ENCODE measurements at places on chromosomes 1 and 21.

DNA sequence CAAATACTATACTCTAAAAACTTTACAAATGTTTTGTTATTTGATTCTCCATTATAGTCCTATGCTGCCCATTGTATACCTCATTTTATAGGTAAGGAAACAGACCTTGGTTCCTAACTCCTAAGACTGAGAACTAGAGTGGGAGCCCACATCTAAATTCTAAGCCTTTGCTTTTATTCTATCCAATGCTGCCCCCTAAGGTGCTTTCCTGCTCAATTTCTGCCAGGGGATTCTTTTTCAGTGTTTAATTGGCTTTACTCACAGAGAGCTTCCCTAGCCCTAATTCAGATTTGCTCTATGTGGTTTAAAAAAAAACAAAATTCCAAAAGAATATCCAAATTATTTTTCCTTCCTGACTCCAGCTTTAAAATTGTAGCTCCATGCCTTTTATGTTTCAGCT is 64.5 kb downstream of the KIF14 start:
- no peak for DNase-seq

- DNase-seq: peak; percentile 39
These were observed 41.8 kb downstream of the ATP2B4 start for GRCh38 chr1:203668401-203668800.

DNA sequence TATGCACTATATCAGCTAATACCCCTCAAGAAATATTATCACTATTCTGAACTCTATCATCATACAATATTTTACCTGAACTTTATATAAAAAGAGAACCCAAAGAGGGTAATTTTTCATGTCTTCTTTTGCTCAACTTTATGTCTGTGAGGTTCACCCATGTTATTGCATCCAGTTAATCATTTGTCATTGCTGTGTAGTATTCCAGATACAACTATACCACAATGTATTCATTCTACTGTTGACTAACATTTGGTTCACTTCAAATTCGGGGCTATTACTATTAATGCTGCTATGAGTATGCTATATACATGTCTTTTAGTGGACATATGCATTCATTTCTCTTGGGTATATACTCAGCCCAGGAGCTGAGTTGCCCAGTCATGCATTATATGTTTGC is 21.0 kb upstream of the DLGAP3 start:
- no peak for DNase-seq

GRCh38 chr1:25922056-25922970 is 16.1 kb upstream of the STMN1 start:
- no peak for DNase-seq

DNA sequence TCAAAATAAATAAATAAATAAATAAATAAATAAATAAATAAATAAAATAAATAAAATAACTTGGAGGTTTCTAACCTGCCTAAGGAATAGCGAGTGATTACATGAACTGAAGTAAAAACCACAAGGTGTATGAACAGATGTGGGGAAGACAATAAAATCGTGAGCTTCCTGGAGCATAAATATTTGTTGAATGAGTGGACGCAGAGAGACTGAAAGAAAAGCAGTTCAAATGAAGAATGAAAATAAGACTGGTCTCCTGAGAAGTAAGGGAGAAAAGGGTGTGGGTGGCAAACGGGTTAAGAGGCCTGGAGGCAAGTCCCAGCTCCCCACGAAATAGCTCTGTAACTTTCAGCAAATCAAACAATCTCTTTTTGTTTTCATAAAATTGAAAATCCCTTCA is 33.6 kb downstream of the CHML start:
- DNase-seq: no peak

GRCh38 chr1:242605521-242605920 is 81.0 kb upstream of the PLD5 start:
- no peak for DNase-seq

GRCh38 chr1:180917306-180918065 is 4.8 kb downstream of the KIAA1614 start:
- DNase-seq: no peak

GRCh38 chr1:165871311-165872067 is 44.1 kb downstream of the UCK2 start:
- DNase-seq: peak; percentile 63

GRCh38 chr1:16924216-16924918 is 2.6 kb downstream of the CROCC start:
- DNase-seq: no peak

- no peak for DNase-seq
These were observed 116.4 kb upstream of the KCNJ15 start for GRCh38 chr21:38140207-38140903.

DNA sequence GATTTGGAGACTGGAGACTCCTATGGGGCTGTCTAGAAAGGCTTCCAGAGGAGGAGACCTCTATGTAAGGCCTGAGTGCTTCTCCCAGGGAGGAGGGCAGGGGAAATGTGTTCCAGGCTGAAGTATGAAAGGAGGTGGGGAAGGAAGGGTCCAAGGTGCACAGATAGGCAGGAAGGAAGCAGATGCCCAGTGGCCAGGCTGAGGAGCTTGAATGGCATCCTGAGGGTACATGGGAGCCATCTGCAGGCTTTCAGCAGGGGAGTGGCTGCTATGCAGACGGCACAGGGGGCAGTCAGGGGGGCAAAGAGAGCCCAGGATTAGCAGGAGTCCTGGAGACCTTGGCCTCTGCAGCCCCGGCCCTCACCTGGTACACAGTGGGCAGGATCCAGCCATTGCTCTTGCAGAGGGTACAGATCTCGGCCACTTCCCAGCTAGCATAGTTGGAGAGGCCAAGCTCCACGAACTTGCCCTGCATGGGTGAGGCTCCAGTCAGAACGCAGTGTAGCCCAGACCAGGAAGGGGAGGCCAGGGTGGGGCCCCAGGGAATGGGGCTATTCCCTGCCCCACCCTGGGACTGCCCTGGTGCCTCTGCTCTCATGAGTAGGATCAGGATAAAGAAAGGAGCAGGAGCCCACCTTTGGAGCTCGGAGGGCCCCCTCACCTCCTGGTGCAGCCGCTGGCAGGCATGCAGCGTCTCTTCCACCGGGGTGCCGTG is 4.0 kb downstream of the AKR7A2 start:
- DNase-seq: no peak

GRCh38 chr1:112673592-112674439 is 643 bp upstream of the MOV10 start:
- DNase-seq: no peak

DNA sequence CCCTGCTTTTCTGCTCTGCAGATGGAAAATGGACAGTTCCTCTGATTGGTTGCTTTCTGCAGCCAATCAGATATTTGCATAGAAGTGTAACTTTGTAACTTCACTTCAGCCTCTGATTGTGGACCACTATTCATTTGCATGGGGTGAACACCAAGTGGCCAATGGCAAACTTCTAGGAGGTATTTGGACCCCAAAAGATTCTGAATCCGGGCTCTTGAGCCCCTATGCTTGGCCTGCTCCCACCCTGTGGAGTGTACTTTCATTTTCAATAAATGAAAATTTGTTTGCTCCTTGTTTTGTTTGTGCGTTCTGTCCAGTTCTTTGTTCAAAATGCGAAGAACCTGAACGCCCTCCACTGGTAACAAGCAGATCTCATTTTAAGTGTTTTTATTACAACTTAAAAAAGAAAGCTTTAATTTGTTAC is 6.4 kb upstream of the GSTM4 start:
- DNase-seq: peak; percentile 47

- DNase-seq: no peak
These were observed 455 bp downstream of the BSDC1 start for GRCh38 chr1:32393832-32394140.

- DNase-seq: no peak
These were observed 2.3 kb downstream of the PTPRU start for GRCh38 chr1:29238620-29239002.

DNA sequence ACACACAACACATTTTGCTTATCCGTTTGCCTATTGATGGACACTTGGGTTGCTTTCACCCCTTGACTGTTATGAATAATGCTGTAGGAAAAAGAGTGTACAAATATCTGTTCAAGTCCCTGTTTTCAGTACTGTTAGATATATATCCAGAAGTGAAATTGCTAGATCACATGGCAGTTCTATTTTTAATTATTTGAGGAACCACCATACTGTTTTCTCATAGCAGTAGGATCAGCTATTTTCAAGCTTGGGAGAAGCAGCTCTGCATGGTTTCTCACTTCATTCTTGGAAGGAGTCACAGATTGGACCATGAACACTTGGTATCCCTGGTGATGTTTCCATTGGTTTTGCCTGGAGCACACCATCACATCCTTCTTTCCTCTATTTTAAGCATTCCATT is 114.4 kb upstream of the ZP4 start:
- no peak for DNase-seq

GRCh38 chr1:156623946-156624813 is 5.0 kb downstream of the HAPLN2 start:
- peak; percentile 80 for DNase-seq

GRCh38 chr1:235313262-235313661 is 14.7 kb downstream of the ARID4B start:
- no peak for DNase-seq

DNA sequence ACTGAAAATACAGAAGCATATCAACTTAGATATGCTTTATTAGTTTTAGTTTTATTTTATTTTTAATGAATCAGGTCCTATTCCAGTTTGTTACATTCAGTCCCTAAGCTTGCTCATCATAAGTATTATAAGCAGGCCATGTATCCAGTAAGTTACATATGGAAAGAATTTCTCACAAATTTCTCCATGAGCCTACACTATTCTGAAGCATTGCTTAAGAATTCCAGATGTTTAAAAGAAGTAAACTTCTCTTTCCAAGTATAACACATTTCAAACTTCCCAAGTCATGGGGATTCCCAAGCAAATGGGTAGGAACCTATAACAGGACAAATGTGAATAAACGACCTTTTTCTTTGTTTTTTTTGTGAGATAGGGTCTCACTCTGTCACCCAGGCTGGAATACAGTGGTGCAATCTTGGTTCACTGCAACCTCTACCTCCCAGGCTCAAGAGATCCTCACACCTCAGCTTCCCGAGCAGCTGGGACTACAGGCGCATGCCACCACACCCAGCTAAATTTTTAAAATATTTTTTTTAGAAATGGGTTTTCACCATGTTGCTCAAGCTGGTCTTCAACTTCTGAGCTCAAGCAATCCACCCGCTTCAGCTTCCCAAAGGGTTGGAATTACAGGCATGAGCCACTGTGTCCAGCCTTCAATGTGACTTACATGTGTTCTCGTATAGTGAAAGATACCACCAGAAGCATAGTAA is 39.0 kb downstream of the ST7L start:
- no peak for DNase-seq

DNA sequence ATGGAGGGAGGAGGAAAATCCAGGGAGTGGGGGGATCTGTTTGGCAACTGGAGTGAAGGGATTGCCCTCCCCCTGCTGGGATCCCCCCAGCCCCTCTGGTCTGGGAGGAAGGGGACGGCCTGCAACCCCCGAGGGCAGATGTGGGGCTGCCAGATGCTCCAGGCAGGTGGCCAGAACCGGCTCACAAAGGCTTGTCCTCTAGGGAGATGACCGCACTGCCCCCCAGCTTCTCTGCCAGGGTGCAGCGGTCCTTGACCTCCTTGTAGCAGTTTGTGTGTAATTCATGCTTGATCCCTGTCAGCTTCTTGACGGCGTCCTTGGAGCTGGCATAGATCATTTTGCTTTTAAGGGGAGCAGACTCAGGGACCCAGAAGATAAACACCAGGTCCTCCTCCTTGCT is 69.2 kb downstream of the ROR1 start:
- no peak for DNase-seq

DNA sequence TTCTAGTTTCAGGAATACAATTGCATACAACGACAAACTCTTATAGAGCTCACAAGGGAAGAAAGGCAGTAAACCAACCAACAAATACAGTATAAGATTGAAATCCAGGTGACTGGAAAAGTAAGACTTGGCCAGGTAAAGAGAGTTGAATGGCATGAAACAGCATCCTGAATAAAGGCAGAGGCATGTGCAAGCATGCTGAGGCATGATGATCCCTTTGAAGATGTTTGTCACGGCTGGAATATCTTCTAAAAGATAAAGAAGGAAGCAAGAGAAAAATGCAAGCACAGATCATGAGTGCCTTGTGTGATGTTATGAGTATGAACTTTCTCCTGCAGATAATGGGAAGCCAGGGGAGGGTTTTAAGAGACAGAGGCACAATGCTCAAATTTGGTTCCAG is 83.3 kb upstream of the SPATA6 start:
- no peak for DNase-seq

GRCh38 chr1:18661404-18662285 is 31.0 kb downstream of the PAX7 start:
- DNase-seq: no peak

DNA sequence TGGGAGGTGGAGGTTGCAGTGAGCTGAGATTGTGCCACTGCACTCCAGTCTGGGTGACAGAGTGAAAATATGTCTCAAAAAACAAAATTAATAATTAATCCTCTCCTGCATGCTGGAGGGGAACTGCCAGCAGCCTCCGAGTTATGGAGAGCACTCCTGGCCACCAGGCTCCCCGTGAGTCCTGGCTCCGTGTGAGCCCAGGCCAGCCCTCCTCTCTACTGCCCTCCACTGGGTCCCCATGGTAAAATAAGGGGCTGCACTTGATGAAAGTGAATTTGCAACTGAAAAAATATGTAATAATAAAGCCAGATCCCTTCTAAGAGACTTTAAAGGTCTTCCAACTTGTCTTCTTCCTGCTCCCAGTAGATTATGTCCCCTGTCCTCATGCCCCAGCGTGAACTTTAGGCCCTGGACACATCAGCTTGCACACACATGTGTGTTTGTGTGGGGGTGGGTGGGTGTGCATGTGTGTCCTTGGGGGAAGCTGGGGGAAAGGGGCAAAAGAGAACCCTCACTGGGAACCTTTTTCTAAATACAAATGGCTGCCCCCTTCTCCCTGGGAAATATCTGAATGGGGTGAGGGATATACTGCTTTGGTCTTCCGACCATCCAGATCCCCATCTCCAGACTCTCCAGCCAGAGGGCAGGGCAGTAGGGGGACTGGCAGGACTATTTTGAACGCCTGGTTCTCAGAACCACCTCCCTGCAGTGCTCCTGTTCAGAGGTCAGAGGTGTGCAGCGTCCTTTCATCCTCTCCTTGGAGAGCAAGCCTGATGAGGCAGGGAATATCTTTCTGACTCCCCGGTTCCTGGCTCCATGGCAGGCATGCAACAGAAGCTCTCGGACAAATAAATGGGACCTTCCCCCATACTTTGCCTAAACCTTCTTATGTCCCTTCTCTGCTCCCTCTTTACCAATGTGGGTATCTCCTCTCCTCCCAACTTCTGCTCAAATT is 26.2 kb downstream of the NEK2 start:
- DNase-seq: peak; percentile 56

DNA sequence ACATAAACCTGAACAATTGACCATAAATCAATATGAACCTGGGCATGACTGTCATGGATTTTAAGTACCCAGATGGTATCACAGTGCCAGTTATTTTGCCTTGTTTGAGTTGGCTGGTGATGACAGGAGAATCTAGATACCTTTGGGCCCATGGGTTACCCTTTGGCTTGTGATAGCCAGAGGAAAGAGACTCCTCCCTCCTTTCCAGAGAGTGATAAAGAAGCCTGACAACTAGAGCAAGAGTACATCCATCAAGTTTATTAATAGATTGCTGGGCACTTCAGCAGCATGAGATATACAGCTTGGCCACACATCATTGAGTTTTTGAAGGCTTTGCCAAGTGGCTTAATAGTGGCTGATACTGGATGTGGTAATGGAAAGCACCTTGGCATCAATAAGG is 6.6 kb upstream of the FMO3 start:
- DNase-seq: no peak

- DNase-seq: peak; percentile 64
These were observed 41.6 kb upstream of the MTR start for GRCh38 chr1:236753516-236753915.
